ENCODE measurements at places on chromosomes 13 and 19. TPM values are rescaled to one million over a fixed set of nuclear protein-coding genes. Genes with fewer than 3 reads are reported as not detected.

Gene PSG3
- not detected for total RNA-seq

Gene PPP2R1A
- total RNA-seq: 184 TPM

Gene RNF113B
- not detected for total RNA-seq

Gene MPHOSPH8
- total RNA-seq: 112 TPM

Gene ZNF30
- total RNA-seq: 10.4 TPM

Gene MBD3L3
- total RNA-seq: not detected

Gene DOCK6
- total RNA-seq: 0.16 TPM

Gene KCNN4
- 103 TPM for total RNA-seq

Gene SMG9
- 48.9 TPM for total RNA-seq

GRCh38 chr19:48346191-48346590, 17.5 kb downstream of the TMEM143 start:
- DNase-seq: no peak

DNA sequence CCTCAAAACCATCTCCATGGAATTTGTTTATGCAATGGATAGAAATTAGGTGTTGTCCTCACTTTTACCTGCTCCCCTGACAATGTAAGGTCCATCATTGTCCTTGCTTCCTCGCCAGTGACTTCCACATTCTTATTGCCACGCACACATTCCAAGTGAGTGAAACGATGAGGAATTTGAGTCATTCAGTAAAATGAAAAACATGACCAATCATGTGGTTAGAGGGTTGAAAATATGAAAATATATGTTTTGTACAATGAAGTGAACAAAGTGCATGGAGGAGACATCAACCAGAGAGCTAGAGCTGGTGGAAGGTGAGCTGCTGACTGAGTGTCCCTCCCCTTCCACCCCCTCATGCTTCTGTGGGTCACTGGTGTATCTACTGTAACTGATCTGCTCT, 91.7 kb downstream of the ATP8A2 start:
- DNase-seq: no peak

- DNase-seq: no peak
These were observed 73.7 kb downstream of the SLC15A1 start for GRCh38 chr13:98678741-98679140.

DNA sequence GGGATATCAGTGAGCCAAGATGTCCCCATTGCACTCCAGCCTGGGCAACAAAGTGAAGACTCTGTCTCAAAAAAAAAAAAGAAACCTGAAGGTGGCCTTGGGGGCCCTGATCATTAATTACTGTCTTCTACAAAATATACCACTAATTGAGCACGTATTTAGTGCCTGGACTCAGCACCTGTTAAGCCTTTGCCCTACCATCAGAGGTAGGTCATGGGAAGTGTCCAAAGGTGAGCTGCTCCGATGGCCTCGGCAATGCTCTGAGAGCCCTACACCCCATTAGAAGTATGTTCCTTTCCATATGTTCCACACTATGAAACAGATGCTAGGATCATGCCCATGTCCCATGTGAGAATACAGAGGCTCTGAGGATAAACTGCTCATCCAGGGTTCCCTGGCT, 20.9 kb downstream of the NOSIP start:
- no peak for DNase-seq

DNA sequence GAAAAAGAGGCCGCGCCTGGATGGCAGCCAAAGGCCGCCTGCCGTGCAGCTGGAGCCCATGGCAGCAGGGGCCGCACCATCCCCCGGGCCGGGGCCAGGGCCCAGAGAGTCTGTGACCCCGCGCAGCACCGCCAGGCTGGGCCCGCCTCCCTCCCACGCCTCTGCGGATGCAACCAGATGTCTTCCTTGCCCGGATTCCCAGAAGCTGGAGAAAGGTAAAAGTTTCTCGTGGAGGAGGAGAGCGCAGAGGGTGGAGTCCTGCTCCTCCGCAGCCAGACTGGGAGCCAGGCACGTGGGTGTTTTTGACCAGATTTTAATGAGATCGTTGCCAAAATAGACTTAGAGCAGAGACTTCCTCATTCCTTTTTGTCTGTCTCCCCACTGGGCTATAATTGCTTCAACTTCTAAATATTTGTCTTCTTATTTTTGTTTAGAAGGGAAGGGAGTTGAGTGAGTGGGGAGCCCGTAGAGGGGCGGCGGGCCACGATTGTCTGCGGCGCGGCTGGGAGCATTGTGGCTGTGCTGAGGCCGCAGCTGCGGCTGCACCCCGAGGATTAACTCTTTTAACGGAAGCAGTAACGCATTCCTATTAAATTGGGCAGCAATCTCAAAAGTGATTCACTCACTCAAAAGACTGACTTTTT, 22.8 kb upstream of the NDUFS7 start:
- DNase-seq: no peak

- no peak for DNase-seq
These were observed 532.5 kb downstream of the LMO7 start for GRCh38 chr13:76168661-76169060.

- no peak for DNase-seq
These were observed 7.8 kb downstream of the ACP4 start for GRCh38 chr19:50797781-50798658.

DNA sequence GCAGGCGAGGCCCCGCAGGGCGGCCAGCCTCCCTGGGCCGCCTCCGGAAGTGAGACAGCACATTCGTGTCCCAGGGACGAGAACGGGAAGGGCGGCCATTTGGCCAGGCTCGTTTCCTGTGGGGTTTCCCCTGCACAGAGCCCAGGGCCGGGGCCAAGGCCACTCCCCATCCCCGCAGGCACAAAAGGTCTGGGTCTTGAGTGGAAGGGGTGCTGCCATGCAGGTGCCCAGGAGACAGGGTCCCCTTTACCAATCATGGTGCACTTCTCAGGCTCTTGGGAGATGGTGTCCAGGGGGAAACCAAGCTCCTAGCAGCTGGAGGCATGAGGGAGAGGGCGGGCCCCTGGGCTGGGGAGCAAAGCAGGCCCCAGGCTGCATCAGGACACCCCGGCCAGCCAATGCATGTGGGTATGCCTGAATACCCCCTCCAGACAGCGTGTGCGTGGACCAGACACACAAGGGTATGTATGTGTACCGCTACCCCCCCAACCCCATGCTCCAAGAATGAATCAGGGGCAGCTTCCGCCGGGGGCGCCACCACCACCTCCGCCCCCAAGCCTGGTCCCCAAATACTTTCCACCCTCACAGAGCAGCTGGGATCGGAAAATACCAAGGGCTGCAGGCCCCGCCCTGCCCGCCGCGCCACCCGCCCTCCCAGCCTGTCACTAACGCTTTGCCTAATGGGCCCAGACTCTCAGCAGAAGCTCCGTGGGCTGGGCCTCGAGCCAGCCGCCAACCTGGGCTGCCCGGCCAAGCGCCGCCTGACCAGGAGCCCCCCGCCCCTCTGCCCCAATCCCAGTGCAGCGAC, 37.6 kb upstream of the NANOS3 start:
- peak; percentile 90 for DNase-seq

GRCh38 chr19:48511800-48512503, at the start of gene LMTK3:
TSS of gene LMTK3 (minus strand) at chr19:48511835. CDS start at chr19:48511576, 259 bp downstream.
- DNase-seq: peak; percentile 98

GRCh38 chr19:3684054-3684816, 16.0 kb downstream of the PIP5K1C start:
- DNase-seq: no peak

GRCh38 chr13:33845572-33846302, 27.8 kb downstream of the RFC3 start:
- DNase-seq: no peak

- DNase-seq: no peak
These were observed 1150.1 kb upstream of the PRR20A start for GRCh38 chr13:55990631-55991030.

DNA sequence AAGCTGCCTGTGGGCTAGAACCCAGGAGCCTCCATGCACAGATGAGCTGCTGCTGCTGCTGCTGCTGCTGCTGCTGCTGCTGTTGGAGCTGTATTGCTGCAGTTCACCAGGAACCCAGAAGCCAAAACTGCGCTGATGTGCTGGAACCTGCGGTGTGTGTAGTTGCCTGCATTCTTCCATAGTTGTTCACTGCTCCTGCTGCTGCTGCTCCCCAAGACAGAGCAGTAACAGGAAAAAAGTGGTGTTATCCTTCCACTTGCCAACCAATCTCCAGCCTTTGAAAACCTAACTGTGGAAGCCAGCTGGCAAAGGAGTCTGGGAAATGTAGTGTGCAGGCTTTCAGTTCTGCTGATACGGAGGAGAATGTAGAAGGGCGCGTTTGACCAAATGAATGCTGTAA, 37.9 kb downstream of the ARHGAP35 start:
- DNase-seq: no peak

DNA sequence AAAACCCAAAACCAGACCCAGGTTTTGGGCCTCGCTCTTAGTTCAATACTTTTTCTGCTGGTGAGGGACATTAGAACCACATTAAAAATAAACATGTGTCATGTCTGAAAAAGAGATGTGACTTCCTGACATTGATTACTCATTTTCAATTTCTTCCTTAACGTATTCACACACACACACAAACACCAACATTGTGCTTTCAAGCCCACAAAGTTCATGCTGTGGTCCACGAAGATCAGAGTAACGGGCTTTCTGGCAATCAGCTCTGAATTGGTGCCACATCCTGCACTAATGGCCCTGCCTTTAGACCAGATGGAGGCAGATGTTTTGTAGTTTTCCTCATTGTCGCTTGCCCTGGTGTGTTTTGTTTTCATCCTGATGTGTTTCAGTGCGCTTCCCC, 47.9 kb upstream of the POMP start:
- no peak for DNase-seq

DNA sequence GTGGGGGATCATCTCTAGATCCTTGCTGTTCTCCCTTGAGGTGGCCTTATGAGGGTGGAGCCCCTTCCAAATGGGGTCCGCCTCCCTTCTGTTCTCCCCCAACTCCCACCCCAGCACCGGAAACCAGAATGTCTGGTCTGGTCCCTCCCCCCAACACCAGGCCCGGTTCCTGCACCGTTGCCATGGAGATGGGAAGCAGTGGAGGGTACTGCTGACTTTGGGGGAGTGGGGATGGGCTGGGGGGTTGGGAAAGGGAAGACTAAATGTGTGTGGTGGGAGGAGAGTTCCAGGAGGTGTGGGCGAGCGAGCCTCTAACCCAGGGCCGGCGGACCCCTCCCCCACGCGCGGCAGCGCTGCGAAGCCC, 1.7 kb downstream of the SHANK1 start:
- DNase-seq: no peak

DNA sequence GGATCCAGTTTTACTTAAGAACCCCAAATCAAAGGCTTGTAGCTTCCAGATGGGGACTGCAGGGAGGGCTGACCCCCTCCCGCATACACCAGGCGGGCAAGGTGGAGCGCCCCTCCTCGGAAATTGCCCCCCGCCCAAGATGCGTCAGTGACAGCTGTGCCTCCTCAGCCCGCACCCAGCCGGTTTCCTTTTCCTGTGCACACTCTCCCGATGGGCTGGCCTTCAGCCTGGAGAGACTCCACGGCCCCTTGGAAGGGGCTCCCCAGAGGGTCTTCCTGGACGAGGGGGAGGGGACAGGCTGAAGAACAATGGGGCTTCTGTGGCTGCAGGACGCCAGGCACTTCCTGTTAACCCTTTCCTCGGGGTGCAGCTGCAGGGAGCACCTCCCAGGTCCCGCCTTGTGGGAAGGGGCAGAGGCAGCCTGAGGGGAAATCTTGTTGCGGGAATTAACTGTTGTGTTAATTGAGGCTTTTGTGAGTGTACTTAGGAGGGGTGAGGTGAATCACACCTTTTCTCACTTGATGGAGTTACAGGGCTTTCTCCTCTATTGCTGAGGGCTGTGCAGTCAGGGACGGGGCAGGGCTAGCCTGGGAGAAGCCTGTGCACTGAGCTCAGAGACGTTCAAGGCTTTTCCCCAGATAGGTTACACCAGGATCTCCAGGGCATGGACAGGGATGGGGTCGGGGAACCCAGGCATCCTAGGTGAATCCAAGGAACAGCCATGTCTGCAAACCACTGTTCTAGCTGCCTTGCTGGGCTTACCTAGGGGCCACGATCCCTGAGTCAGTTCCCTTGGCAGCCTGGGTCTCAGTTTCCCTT, 14.3 kb downstream of the IER2 start:
- peak; percentile 51 for DNase-seq

- DNase-seq: peak; percentile 65
These were observed 477.0 kb downstream of the FOXO1 start for GRCh38 chr13:40189426-40189825.

DNA sequence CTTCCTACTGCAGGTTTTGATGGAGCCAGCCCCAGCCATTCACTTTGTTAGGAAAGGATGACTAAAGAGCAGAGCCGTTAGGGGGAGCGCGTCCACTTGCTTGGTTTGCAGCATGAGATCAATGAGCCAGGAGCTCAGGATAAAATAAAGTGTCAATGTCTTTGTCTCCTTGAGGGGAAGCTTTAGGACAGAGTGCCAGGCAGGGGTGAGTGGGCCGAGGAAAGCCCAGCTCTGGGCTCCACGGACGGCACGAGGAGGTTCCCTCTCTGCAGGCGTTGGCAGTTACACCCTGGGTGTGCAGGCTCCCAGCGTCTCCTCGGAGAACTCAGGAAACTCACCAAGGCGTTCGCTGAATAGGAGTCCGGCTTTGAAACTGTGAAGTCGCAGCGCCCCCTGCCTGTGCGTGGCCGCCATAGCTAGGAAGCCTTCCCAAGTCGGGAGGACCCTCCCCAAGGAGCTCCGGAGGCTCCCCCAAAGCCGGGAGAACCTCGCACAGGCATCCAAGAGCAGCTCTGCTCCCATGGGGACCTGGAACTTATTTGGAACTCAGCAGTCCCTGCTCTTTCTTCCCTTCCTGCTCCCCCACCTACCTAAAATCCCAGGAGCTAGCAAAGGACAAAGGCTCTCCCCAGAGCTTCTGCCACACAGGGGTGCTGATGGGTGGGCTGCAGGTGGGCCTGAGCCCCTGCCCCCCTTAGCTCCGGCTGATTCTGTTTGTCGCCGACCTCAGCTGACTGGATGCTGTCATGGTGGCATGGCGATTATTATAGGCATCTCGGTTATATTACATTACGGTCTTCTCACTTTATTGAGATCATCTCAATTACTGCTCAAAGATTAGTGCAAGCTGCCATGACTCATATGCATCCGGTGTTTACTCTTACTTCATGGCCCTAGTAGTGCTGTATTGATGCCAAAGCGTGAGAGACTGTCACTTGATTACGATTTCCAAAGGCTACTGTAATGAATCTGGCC, 34.4 kb downstream of the GSX1 start:
- peak; percentile 61 for DNase-seq

DNA sequence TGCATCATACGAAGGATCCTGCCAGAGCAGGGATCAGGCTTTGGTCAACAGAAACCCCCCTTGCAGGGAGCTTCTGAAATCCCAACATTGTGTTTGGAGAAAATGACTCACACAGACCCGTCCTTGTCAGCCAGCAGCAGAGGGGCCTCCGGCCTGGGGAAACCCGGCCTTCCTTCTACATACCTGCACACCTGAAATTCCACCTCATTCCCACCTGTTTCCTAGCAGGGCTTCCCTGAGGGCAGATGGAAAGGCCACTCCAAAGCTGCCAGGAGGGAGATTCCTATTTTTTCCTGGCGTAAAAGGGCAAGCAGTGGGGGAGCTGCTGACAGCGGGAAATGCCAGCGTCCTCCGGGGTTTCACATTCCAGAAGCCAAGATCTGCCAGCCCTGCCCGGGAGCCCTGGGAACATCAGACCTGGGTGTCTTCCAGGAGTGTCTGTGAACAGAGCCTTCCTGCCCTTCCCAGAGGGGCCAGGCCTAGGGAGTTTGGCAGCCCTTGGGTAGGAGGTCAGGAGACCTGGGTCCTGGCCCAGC, 3.0 kb upstream of the IGFL1 start:
- DNase-seq: no peak
